ENCODE measurements at places on chromosomes 7 and 10.

DNA sequence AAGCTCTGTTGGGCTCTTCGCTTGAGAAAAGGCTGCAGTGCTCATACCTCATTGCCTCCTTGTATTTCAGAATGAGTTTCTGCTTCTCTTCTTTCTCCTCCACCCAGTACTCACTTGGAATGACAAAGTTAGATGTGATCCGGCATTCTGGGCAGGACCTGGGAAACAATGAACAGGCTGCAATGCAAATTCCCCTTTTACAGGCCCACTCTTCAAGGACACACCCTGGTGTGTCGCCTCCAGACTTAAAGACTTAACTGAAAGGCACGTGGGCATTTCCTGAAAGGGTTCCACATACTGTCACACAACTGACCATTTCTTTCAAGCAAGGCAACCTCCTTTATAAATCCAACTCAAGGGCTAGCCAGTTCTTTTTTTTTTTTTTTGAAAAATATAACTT lies 23.6 kb downstream of the MKRN1 start:
- no peak for DNase-seq

- no peak for DNase-seq
Observed at GRCh38 chr10:47325303-47326291, 3.3 kb downstream of the GDF2 start.

- no peak for DNase-seq
Observed at GRCh38 chr7:22393913-22394729, 37.2 kb upstream of the RAPGEF5 start.

DNA sequence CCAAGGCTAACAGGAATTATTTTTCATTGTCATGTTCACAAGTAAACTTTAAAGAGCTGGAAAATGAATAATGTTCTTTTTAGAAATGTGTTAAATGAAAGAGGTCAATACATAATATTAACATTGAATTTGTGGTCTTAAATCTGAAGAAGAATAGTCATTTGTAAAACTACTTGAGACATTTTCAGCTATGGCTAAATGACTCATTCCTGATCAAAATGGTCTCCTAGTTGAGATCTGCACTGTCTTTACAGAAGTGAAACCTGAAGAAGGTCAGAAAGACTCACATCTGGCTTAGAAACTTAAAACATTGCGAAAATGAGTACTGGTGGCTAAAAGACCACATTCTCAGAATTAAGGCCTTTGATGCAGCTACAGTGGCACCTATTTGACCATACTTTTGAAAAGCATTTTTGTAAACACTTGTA lies 5.9 kb downstream of the PIK3CG start:
- DNase-seq = no peak

- no peak for DNase-seq
Observed at GRCh38 chr7:143046426-143046851, 5.7 kb upstream of the OR6V1 start.

GRCh38 chr10:35331894-35332640 lies 4.2 kb upstream of the CCNY start:
- DNase-seq = no peak

GRCh38 chr7:151679881-151680612 lies 160.4 kb upstream of the RHEB start:
- DNase-seq = no peak

- DNase-seq = no peak
Observed at GRCh38 chr10:70722820-70723424, 50.6 kb downstream of the ADAMTS14 start.

- DNase-seq = no peak
Observed at GRCh38 chr7:50681432-50682045, 101.2 kb downstream of the GRB10 start.

DNA sequence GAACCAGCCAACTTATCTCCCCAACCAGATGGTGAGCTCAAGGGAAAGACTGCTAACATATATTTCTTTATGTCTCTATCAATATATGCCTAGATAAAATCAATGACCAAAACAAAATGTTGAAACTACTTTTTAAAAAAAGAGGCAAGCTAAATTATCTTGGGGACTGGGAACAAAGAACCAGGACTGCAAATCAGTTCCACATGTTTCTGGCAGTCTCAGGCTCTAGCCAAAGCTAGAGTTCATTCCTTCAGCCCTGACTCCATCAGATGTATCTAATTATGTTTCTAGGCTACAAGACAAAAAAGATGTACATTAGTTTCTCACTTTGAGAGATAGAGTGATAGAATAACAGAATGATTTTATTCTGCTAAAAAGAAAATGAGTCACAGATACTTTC lies 1290.3 kb upstream of the SORCS1 start:
- no peak for DNase-seq

- no peak for DNase-seq
Observed at GRCh38 chr7:24172856-24173255, 111.1 kb upstream of the NPY start.

- DNase-seq = no peak
Observed at GRCh38 chr10:26365681-26366358, 72.3 kb upstream of the APBB1IP start.

GRCh38 chr7:15446722-15447121 lies 115.1 kb downstream of the AGMO start:
- no peak for DNase-seq

DNA sequence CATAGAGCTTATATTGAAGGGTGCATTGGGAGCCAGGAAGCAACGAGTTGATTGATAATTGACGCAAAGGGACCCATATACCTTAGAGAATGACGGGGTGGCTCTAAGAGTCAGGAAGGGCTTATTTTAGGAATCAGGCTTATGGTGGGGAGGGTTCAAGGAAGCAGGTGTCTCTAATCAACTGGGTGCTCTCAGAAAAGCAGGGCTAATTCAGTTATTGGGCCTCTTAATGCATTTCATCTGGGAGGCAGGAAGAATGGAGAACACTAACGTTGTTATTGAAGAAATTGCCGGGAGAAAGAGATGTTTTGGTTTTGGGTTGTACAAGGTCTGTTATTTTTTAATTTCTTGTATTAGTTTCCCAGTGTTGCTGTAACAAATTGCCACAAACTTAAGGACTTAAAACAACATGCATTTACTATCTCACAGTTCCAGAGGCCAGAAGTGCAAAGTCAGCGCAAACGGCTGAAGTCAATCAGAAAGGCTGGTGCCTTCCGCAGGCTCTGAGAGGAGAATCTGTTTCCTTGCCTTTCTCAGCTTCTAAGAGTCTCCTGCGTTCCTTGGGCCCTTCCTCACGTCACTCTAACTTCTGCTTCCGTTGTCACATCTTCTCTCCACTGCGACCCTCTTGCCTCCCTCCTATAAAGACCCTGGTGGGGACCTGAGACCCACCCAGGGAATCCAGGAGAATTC lies 328.4 kb upstream of the C7orf33 start:
- no peak for DNase-seq

DNA sequence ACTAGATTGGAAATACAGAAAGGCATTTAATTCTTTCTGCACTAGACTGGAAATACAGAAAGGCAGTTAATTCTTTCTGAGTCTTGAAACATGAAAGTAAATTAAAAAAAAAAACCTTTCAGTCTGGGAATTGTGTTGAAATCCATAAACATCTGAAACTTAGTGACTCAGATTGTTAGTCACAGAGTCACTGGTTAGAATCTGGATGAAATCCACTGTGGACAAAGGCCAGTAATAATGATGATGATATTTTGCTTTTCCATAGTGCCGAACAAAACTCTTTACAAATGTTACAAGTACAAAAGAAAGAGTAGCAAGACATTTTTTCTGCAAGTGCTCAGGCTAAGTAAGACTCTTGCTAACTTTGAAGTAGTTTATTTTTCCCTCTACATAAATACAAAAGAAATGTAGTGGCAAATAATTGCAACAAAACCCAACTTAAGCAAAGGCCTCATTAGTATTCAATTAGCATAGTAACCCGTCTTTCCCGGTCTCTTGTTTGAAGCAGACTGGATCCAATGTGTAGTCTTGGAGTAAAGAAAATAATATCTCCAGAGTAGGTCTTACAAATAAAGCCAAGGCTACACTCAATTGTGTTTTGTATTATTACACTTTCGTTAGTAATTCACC lies 5.8 kb upstream of the PRTFDC1 start:
- DNase-seq = no peak

- DNase-seq = no peak
Observed at GRCh38 chr7:111138586-111138985, 47.7 kb downstream of the LRRN3 start.

DNA sequence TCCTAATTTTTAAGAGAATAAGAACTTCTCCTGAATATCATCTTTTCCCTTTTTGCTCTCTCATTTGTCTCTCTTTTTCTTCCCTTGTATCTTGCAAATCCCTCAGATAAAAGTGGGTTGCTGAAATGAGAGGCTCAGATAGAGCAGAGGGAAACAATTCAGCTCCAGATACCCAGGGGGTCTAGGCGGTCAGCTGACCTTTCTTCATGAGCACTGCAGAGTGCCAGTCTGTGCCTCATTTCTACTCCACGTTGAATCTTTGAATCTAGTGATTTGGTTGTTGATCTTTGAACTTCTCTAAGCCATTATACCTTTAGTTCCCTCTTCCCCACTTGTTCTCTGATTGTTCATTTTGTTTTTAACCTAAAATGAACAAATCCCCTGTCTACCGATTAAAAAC lies 572.6 kb downstream of the PTPRN2 start:
- no peak for DNase-seq

GRCh38 chr10:89202033-89202425 lies 5.1 kb downstream of the CH25H start:
- no peak for DNase-seq

GRCh38 chr10:6121146-6121545 lies 32.3 kb downstream of the RBM17 start:
- DNase-seq = no peak

GRCh38 chr10:14009371-14010100 lies 321.2 kb downstream of the FRMD4A start:
- DNase-seq = no peak

GRCh38 chr10:46536781-46537180 lies 19.7 kb downstream of the GPRIN2 start:
- no peak for DNase-seq

GRCh38 chr10:30557884-30558283 lies 71.7 kb downstream of the LYZL2 start:
- no peak for DNase-seq

DNA sequence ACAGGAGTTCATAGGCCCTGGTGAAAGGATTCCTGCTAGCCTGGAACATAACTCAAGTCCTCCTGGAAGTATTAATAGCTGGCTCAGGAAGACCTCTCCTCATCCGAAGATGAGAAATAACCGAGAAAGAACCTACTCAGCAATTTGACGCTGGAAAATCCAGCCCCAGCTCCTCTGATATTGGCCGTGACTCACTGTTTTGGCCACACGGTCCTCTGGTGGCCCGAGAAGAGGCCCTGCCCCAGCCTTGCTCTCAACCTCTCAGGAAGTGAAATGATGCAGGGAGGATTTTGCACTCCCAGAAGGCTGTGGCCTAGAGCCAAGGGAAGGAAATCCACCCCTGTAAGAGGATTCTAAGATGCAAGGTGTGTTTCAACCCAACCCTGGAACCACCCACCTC lies 121.6 kb downstream of the MTPAP start:
- DNase-seq = no peak

- no peak for DNase-seq
Observed at GRCh38 chr7:96416599-96416998, 94.7 kb upstream of the SLC25A13 start.

GRCh38 chr10:102832987-102833386 lies 4.2 kb downstream of the CYP17A1 start:
- no peak for DNase-seq
